ENCODE measurements at places on chromosomes 2 and 18. TPM values are rescaled to one million over a fixed set of nuclear protein-coding genes. Genes with fewer than 3 reads are reported as not detected.

Gene SCN9A
- total RNA-seq, result 6.2 TPM

Gene DARS1
- total RNA-seq, result 98.8 TPM

GRCh38 chr18:74351354-74351753, 35.7 kb downstream of the C18orf63 start:
- no peak for DNase-seq

GRCh38 chr2:56335101-56335500, 151.3 kb downstream of the CCDC85A start:
- no peak for DNase-seq
